ENCODE measurements at places on chromosomes 12 and 14.

DNA sequence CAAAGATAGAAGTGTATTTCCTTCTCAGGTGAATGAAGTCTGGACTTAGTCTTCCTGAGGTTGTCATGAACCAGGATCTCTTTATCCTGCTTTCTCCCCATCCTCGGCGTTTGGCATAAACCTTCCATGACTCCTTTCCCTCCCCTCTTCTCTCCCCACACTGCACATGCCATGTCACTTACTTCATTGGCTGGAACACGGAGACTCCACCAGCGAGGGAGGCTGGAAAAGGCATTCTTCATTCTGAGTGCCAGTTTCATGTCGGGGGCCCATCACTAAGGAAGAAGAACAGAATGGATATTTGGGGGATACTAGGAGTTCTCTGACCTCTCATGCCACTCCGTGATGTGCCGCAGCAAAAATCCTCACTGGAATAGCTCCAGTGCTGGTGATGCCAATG, 105.6 kb downstream of the VCPKMT start:
- DNase-seq, result no peak

- no peak for DNase-seq
Measured at GRCh38 chr14:95516554-95517181, at the start of gene SYNE3. TSS of gene SYNE3 (minus strand) at chr14:95516650. CDS start at chr14:95475821, 40,829 bp downstream.

GRCh38 chr12:69092137-69092536, 147.2 kb upstream of the CPSF6 start:
- no peak for DNase-seq

DNA sequence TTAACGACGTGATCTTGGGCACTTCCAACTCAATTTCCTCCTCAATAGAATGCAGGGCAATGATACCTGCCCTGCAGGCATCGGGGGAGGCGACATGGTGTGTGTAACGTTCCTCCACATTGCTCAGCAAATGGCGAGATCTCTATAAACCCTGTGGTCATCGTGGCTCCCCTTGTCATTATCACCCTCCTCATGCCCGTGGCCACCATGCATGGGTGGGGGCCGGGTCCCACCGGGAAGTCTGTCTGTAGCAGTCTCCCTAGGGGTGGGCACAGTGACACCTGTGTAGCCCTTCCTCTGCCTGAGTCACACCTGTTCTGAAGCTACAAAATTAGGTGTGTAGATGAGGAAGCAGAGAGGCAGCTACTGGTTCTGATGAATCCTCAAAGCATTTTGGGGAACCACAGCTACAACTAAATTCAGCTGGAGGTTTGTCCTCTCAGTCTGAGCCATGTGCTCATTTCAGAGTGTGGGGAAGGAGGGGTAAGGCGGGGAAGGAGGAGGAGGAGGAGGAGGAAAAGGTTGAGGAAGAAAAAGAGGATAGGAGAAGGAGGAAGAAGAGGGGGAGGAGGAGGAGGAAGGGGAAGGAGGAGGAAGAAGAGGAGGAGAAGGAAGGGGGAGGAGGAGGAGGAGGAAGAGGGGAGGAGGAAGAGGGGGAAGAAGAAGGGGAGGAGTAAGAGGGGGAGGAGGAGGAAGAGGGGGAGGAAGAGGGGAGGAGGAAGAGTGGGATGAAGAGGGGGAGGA, 11.0 kb upstream of the CACNA2D4 start:
- peak; percentile 35 for DNase-seq

DNA sequence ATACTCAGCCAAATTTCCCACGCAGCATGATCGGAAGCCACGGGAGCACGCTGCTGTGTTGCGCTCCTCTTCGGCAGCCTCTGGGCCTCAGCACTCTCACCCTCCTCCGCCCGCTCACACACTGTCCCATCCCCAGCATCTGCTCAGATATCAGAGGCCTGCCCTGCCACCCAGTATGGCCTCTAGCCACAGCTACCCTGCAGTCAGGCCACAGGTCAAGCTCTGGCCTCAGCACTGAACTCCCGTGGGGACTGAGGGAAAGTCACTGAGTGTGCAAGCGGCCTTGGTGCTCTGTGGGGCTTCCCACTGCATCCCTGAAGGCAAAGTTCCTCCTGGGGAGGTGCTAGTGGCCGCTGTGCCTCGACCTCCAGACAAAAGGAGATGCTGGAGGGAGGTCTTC, 2.0 kb downstream of the KRT77 start:
- DNase-seq, result no peak

- peak; percentile 58 for DNase-seq
Measured at GRCh38 chr14:55957950-55958349, 160.3 kb upstream of the PELI2 start.

- no peak for DNase-seq
Measured at GRCh38 chr14:57735276-57735675, 130.6 kb downstream of the SLC35F4 start.

DNA sequence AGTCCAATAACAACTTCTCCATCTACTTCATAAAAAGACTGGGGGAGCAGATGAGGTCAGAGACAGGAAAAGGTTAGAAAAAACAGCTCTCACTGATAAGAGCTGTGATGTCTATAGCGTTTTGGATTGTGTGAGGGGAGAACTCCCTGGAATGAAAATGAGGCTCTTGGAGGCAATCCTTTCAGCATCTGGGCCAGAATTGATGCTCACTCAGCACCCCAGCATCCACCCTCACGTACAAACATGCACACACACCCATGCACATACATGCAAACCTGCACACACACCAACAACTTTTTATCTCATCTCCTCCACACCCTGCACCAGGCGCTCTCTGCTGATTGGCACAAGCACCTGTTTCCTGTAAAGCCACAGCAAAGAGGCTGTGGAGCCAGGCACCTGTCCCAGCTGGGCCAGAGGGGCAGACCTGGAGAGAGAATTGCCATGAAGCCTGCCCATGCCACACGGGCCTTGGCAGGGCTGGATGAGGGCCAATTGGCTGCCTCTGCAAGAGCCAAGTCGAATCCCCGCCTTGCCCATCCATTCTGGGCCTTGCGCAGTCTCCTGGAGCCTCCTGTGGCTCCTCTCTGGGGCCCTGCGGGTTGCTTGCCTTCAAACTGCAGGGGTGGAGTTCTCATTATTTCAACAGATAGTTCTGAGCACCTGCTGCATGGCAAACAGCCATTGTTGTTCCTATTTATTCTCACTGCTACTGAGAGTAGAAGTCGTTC, 53.1 kb downstream of the SYNE3 start:
- no peak for DNase-seq

- peak; percentile 69 for DNase-seq
Measured at GRCh38 chr14:81164167-81164774, 56.5 kb downstream of the GTF2A1 start.

GRCh38 chr12:45756666-45757065, 27.2 kb downstream of the ARID2 start:
- no peak for DNase-seq

All from ecto neural progenitor cell (in vitro differentiated cells).